ENCODE measurements at places on chromosomes 5 and 9.

DNA sequence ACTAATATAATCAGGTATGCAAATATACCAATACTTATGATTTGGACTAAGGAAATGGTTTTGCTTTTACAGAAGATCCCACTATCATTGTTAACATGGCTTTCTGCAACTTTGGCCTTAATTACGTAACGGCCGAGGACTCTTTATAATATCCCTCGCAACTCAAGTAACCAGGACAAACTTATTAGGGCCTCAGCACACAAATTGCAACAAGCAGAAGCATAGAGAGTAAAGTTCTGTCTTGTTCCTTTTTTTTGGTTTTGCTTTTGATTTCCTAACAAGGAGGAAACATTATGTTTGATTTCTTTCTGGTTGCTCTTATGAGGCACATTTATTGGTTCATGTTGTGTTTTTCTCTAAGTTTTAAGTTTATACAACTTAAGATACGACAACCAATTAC lies 60.4 kb downstream of the RORB start:
- H3K27ac ChIP-seq: no peak overlapping the region
- H3K27me3 ChIP-seq: no peaks in the 10 kb centered on the region
- no peak overlapping the region for H3K4me3 ChIP-seq
- DNase-seq: no peak

- no peak overlapping the region for H3K27ac ChIP-seq
- H3K27me3 ChIP-seq: no peaks in the 10 kb centered on the region
- no peaks in the 10 kb centered on the region for H3K4me1 ChIP-seq
- no peak overlapping the region for H3K4me3 ChIP-seq
Measured at GRCh38 chr5:68315679-68316271, 100.2 kb downstream of the PIK3R1 start.

DNA sequence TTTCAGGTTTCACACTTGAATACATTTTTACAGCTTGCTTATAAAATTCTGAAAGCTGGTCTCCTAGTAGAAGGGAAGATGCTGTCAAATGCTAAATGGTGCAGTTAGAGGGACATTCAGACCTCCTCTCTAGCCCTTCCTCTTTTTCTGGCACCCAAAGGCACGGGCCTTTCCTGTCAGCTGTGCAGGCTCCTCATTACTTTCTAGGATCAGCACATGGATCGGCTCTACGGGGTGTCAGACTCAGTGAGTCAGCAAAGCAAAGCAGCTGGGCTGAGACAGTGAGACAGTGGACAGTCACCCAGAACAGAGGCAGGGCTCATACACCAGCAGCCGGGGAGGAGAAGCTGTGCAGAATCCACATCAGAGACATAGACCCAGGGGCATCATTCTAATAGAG lies 80.0 kb upstream of the TNC start:
- H3K27me3 ChIP-seq: peaks cover 1% of the 10 kb centered on the region
- DNase-seq: no peak
- no peak overlapping the region for H3K27ac ChIP-seq
- no peaks in the 10 kb centered on the region for H3K36me3 ChIP-seq

DNA sequence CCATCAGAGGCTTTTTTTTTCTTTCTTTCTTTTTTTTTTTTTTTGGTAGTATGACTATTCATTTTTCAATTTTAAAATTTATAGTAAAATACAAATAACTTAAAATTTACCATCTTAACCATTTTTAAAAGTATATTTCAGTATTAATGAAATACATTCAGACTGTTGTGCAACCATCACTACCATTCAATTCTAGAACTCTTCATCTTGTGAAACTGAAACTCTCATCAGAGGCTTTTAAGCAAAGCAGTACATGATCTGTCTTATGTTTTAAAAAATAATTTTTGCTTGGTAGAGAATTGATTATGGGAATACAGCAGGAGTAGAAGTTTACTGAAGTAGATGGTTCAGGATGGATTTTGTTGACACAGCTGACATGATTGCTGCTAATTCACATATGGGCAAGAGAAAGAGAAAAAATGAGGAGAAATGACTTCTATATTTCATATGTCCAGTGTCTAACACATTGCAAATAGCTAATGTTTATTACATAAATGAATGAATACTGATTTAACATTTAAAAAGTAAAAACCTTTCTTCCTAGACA lies 13.4 kb downstream of the ELOVL7 start:
- no peaks in the 10 kb centered on the region for H3K36me3 ChIP-seq
- no peak overlapping the region for H3K27ac ChIP-seq
- no peak for DNase-seq
- peaks cover 4% of the 10 kb centered on the region for H3K4me1 ChIP-seq
- no peaks in the 10 kb centered on the region for H3K27me3 ChIP-seq

- H3K4me1 ChIP-seq: peaks cover 19% of the 10 kb centered on the region
- H3K4me3 ChIP-seq: no peak overlapping the region
- no peak for DNase-seq
- H3K36me3 ChIP-seq: no peaks in the 10 kb centered on the region
- no peaks in the 10 kb centered on the region for H3K27me3 ChIP-seq
- H3K27ac ChIP-seq: peak overlapping the region; percentile 32
Measured at GRCh38 chr5:122943050-122943698, 93.4 kb downstream of the PPIC start.

DNA sequence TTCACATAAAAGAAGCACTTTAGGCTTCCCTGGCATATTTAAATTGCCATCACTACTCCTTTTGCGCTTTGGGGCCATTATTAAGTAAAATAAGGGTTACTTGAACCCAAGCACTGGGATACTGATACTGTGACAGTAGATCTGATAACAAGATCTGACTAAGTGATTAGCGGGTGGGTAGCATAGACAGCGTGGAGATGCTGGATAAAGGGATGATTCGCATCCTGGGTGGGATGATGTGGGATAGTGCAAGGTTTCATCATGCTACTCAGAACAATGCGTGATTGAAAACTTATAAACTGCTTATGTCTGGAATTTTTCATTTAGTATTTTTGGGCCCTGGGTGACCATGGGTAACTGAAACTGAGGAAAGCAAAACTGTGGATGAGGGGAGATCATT lies 75.1 kb downstream of the PTTG1 start:
- no peak overlapping the region for H3K4me3 ChIP-seq
- H3K27me3 ChIP-seq: peaks cover 1% of the 10 kb centered on the region
- peaks cover 23% of the 10 kb centered on the region for H3K4me1 ChIP-seq
- H3K36me3 ChIP-seq: no peaks in the 10 kb centered on the region

GRCh38 chr5:107570805-107571531 lies 99.8 kb downstream of the EFNA5 start:
- no peaks in the 10 kb centered on the region for H3K36me3 ChIP-seq
- H3K27ac ChIP-seq: peak overlapping the region; percentile 59
- H3K4me3 ChIP-seq: no peak overlapping the region
- peaks cover 2% of the 10 kb centered on the region for H3K27me3 ChIP-seq
- peaks cover 33% of the 10 kb centered on the region for H3K4me1 ChIP-seq
- DNase-seq: no peak

- peaks cover 4% of the 10 kb centered on the region for H3K36me3 ChIP-seq
- H3K4me3 ChIP-seq: no peak overlapping the region
- no peak overlapping the region for H3K27ac ChIP-seq
- no peak for DNase-seq
- no peaks in the 10 kb centered on the region for H3K27me3 ChIP-seq
Measured at GRCh38 chr5:56039985-56040384, 45.2 kb upstream of the IL6ST start.
